ENCODE measurements at places on chromosomes 16 and 17. TPM values are rescaled to one million over a fixed set of nuclear protein-coding genes. Genes with fewer than 3 reads are reported as not detected.

SETD6 gene
- 35.6 TPM for total RNA-seq

TNP2 gene
- total RNA-seq: not detected

PGS1 gene
- 42.7 TPM for total RNA-seq

PKMYT1 gene
- total RNA-seq: 82.2 TPM

STXBP4 gene
- total RNA-seq: 32.7 TPM

KRTAP16-1 gene
- total RNA-seq: not detected

BPTF gene
- 161 TPM for total RNA-seq

LGALS9B gene
- not detected for total RNA-seq

CSH2 gene
- total RNA-seq: not detected

ODAD4 gene
- 4.2 TPM for total RNA-seq

CDH5 gene
- 0.45 TPM for total RNA-seq

RTN4RL1 gene
- 0.47 TPM for total RNA-seq

FOXL1 gene
- 0.09 TPM for total RNA-seq

KRT39 gene
- total RNA-seq: not detected

PSMD3 gene
- 157 TPM for total RNA-seq

Data from neural crest cell (in vitro differentiated cells).